CD8-positive, alpha-beta memory T cell (primary cell): ENCODE measurements at places on chromosomes 16 and 17. TPM values are rescaled to one million over a fixed set of nuclear protein-coding genes. Genes with fewer than 3 reads are reported as not detected.

DNA sequence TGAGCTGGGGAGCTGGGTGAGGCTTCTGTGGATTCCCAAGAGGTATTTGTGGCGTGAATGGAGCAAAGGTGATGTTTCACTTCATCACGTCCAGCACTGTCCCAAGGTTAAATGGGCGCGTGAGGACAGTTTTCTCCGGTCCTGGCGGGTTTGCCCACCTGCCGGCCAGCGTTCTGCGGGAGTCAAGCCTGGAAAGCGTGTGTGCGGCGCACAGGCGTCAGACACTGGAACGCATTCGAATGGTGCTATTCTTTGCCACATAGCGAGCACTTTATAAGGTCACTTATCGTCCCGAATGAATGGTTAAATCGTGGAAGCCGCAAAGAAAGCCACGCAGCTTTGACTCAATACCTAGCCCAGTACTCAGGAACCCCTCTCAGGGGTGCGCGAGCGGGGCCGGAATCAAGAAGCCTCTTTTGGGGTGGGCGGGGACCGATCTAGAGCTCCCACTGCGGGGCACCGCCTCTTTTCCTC is 446 bp upstream of the PSMD11 start:
- H3K4me3 ChIP-seq = peak overlapping the region; percentile 85
- H3K27ac ChIP-seq = no peak overlapping the region
- peaks cover 27% of the 10 kb centered on the region for H3K4me1 ChIP-seq
- H3K36me3 ChIP-seq = no peaks in the 10 kb centered on the region

TPSB2 gene
- total RNA-seq = not detected

NACA2 gene
- not detected for total RNA-seq

PIRT gene
- total RNA-seq = not detected

DNA sequence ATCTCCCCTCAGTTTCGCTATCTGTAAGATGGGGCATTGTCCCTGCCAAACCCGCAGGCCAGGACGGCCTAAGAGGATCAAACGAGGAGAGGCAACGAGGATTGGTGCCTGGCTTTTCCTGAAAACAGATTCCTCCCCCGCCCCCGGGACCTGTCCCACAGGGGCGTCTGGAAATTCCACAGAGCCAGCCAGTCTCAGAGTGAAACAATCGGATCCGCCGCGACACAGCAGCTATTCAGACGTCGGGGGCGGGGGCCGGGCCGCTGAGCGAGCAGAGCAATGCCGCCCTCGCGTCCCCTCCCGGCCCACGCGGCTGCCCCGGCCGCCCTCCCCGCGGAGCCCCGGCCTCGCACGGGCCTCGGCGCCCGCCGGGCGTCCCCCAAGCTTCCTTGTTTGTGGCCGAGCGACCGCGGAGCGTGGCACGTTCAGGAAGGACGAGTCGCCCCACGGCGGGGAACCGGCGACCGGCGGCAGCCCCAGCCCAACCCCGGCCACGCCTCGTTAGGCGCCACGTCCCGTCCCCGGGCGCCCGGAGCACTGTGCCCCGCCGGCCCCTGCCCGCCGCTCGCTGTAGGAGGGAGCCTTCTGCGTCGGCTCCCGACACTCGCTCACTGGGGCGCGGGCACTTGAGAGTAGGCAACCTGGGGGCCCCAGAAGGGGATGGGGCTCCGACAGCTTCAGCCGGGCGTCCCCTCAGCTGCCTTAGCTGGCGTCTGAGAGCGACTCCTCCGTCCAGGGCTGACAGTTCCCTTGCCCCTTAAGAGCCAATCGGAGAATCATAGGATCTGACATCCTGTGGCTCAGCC is 29.6 kb upstream of the PHOSPHO1 start:
- H3K27me3 ChIP-seq = peaks cover 5% of the 10 kb centered on the region
- no peaks in the 10 kb centered on the region for H3K36me3 ChIP-seq
- peaks cover 10% of the 10 kb centered on the region for H3K4me1 ChIP-seq
- peak overlapping the region; percentile 63 for H3K4me3 ChIP-seq

DNA sequence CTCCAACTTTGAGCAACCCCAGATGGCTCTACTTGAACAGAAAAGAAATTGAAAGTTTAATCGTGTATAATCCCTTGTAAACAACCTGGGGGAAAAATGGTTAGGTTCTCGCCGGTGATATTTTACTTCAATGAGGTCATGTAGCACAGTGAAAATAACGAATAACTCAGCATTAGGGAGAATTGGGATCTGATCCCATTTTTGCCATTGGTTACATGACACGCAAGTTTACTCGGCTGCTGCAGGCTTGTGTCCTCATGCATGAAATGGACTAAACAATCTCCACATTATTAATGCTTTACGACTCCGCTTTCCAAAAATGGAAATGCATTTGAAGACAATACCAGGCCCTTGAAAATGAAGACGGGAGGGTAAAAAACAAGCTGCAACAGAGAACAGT is 45.5 kb upstream of the LRRC37A3 start:
- H3K4me1 ChIP-seq = peaks cover 57% of the 10 kb centered on the region
- H3K27me3 ChIP-seq = no peaks in the 10 kb centered on the region
- no peak overlapping the region for H3K27ac ChIP-seq
- no peak for DNase-seq
- H3K36me3 ChIP-seq = no peaks in the 10 kb centered on the region
- H3K4me3 ChIP-seq = no peak overlapping the region

DNA sequence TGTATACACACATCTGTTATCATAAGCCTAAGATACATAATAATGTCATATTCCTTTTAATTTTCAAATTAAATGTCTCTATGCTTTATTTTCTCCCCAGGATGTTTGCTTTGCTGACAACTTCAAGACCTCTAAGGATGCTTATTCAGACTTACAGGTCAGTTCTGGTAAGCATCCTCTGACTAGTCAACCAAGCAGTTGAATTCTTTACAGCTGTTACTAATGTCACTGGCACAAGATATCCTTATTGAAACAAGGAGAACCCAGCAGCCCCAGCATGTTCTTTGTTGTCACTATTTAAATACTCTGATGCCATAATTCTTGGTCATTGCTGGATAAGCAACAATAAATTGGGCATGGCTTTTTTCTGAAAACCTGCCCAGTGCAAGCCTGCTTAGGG is 232.3 kb upstream of the PMFBP1 start:
- H3K27ac ChIP-seq = no peak overlapping the region
- no peaks in the 10 kb centered on the region for H3K36me3 ChIP-seq
- DNase-seq = no peak
- no peaks in the 10 kb centered on the region for H3K27me3 ChIP-seq
- no peaks in the 10 kb centered on the region for H3K4me1 ChIP-seq

C16orf92 gene
- total RNA-seq = not detected

- H3K27me3 ChIP-seq = no peaks in the 10 kb centered on the region
- H3K4me1 ChIP-seq = peaks cover 7% of the 10 kb centered on the region
- no peak overlapping the region for H3K27ac ChIP-seq
- H3K36me3 ChIP-seq = no peaks in the 10 kb centered on the region
- DNase-seq = no peak
- H3K4me3 ChIP-seq = no peak overlapping the region
Measured at GRCh38 chr17:5254903-5255521, 20.4 kb upstream of the SCIMP start.

- peaks cover 21% of the 10 kb centered on the region for H3K4me1 ChIP-seq
- no peak for DNase-seq
- H3K27ac ChIP-seq = no peak overlapping the region
Measured at GRCh38 chr17:60080545-60080944, 1.8 kb upstream of the HEATR6 start.

- H3K27ac ChIP-seq = no peak overlapping the region
- no peak overlapping the region for H3K4me3 ChIP-seq
- no peaks in the 10 kb centered on the region for H3K27me3 ChIP-seq
Measured at GRCh38 chr17:1769822-1770477, 8.1 kb downstream of the SERPINF1 start.

GRCh38 chr17:67629971-67630320 is 87.8 kb upstream of the NOL11 start:
- H3K4me1 ChIP-seq = no peaks in the 10 kb centered on the region
- H3K27ac ChIP-seq = no peak overlapping the region
- peaks cover 27% of the 10 kb centered on the region for H3K36me3 ChIP-seq
- DNase-seq = no peak
- H3K4me3 ChIP-seq = no peak overlapping the region

DNA sequence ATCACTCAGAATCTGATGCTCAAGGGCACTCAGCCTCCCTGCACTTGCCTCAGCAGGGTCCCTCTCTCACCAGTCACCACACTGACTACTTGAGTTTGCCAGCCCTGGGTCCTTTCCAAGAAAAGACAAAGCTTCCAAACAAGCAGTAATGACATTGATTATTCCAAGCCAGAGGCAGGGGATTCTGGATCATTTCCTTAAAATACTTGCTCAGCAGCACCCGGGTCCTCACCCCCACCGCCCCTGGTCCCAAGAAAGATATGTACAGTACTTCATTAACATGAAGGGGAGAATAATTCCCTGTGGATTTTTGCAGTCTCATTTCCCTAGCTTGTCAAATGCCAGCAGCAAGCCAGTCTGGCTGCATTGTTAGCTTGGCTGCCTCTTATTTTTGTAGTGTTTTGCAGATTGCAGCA is 83.2 kb upstream of the GNAO1 start:
- H3K27ac ChIP-seq = no peak overlapping the region
- no peak for DNase-seq
- H3K36me3 ChIP-seq = no peaks in the 10 kb centered on the region
- no peaks in the 10 kb centered on the region for H3K27me3 ChIP-seq
- H3K4me3 ChIP-seq = no peak overlapping the region
